GM23338 (cell line): ENCODE measurements at places on chromosomes 11 and 22. TPM values are rescaled to one million over a fixed set of nuclear protein-coding genes. Genes with fewer than 3 reads are reported as not detected.

SCN2B gene
- 0.09 TPM in 1 of 2 replicates, not detected in the other for polyA plus RNA-seq

GRCh38 chr22:30614268-30614667 lies 7.3 kb downstream of the TCN2 start:
- DNase-seq = no peak
- no peak overlapping the region for H3K27ac ChIP-seq
- H3K36me3 ChIP-seq = peaks cover 8% of the 10 kb centered on the region
- no peak overlapping the region for H3K4me3 ChIP-seq

CDK2AP2 gene
- 120 and 128 TPM in 2 replicates for polyA plus RNA-seq

DNA sequence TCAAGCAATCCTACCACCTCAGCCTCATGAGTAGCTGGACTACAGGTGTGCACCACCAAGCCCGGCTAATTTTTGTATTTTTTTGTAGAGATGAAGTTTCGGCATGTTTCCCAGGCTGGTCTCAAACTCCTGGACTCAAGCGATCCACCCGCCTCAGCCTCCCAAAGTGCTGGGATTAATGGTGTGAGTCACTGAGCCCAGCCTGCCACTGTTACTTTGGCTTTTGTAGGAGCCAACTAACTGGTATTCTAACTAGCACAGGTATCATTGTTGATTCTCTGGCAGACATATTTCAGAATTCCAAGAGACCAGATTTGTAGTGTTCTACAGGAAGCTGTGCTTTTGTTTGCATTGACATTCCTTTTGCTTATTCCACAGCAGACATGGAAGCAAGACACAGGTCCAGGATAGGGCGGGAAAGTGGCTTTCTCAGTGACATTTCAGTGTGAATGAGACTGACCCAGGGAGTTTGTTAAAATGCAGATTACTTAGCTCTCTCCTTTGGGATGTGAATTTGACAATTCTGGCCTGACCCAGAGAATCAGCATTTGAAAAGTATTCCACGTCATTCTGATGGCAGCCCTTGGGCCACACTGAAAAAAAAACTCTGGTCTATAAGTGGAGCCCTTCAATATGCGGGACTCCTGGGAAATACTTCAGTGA lies 52.2 kb upstream of the PAX6 start:
- DNase-seq = peak; percentile 60
- no peak overlapping the region for H3K4me3 ChIP-seq
- no peaks in the 10 kb centered on the region for H3K27me3 ChIP-seq
- peaks cover 21% of the 10 kb centered on the region for H3K4me1 ChIP-seq
- H3K27ac ChIP-seq = peak overlapping the region; percentile 75

DNA sequence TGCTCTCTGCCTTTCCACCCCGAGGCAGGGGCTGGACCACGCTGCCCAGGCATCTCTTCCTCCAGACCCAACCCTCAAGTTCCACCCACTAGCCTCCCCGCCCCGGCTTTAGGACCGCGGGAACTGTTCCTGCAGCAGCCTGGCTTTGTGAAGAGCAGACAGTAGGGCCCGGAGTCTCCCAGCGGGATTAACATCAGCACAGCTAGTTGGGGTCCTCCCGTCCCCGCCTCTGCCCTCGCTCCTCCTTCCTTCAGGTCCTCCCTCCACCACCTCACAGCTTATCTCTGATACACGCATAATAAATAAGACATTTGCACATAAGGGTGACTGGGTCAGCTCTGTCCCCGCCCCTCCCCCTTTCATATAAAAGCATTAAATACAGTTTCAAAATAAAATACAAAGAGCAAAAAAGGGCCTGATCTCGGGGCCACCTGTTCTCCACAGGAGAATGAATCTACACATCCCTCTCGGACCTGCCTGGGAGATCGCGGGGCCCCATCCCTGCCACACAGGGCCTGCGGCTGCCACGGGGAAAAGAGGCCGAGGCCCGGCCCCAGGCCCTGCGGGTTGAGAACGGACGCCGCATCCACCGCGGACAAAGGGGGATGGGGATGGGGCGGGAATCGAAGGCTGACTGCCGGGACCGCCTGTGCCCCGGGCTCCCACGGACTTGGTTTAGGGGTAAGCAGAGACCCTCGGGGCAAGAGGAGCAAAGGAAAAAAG lies 6.5 kb downstream of the ZFTA start:
- peak overlapping the region; percentile 99 for H3K4me3 ChIP-seq
- H3K27me3 ChIP-seq = no peaks in the 10 kb centered on the region
- 0 out of 2 replicates have a peak, but pooled peaks cover 6% of the 10 kb centered on the region for H3K36me3 ChIP-seq
- peak overlapping the region; percentile 95 for H3K27ac ChIP-seq
- H3K4me1 ChIP-seq = peaks cover 56% of the 10 kb centered on the region

OR2AT4 gene
- polyA plus RNA-seq = not detected in 2 replicates

DNA sequence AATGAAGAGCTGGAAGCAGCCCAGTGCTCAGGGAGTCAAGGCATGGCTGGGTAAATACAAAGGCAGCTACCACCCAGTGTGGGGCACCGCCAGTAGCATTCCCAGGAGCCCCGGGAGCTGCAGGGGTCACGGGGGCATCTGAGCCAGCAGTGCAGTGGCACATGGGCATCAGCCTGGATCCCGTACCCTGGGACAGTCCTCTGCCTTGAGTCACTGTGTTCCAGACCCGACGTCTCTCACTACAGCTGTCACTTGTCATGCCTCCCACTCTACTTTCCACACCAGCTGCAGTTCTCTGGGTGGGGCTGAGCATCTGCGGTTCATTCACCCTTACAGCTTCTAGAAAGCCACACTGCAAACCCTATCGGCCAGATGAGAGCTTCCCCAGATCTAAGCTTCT lies 29.6 kb downstream of the DHCR7 start:
- DNase-seq = no peak
- H3K27me3 ChIP-seq = no peaks in the 10 kb centered on the region
- no peaks in the 10 kb centered on the region for H3K4me1 ChIP-seq
- H3K4me3 ChIP-seq = no peak overlapping the region
- H3K27ac ChIP-seq = no peak overlapping the region

DNA sequence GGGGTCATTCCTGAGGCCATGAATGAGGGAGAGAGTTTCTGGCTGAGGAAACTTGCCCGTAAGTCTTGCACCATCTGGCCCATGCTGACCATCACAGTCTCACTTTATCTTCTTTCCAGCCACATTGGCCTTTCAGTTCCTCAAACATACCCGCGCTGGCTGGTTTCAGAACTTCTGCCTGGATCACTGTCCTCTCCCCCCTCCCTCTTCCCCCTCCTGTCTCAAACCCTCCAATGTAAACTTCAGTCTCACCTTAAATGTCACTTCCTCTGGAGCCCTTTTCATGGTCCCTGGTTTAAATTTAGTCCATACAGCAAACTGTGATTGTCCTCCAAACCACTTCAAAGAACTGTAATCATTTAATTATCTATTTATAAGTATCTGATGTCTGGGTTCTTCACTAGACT lies 3.7 kb upstream of the TMEM109 start:
- H3K27me3 ChIP-seq = no peaks in the 10 kb centered on the region
- H3K27ac ChIP-seq = no peak overlapping the region
- no peaks in the 10 kb centered on the region for H3K36me3 ChIP-seq
- H3K4me1 ChIP-seq = peaks cover 13% of the 10 kb centered on the region
- no peak overlapping the region for H3K4me3 ChIP-seq

PLAAT3 gene
- 239 and 262 TPM in 2 replicates for polyA plus RNA-seq

- no peaks in the 10 kb centered on the region for H3K27me3 ChIP-seq
- no peaks in the 10 kb centered on the region for H3K36me3 ChIP-seq
- no peaks in the 10 kb centered on the region for H3K4me1 ChIP-seq
- no peak for DNase-seq
Observed at GRCh38 chr11:47891886-47892285, 43.7 kb upstream of the NUP160 start.

GRCh38 chr11:86469491-86470388 lies 95.1 kb downstream of the CCDC81 start:
- no peaks in the 10 kb centered on the region for H3K36me3 ChIP-seq
- no peaks in the 10 kb centered on the region for H3K4me1 ChIP-seq
- no peak for DNase-seq
- H3K27ac ChIP-seq = no peak overlapping the region

- peaks cover 60% of the 10 kb centered on the region for H3K27me3 ChIP-seq
- H3K4me3 ChIP-seq = peak overlapping the region; percentile 53
- no peaks in the 10 kb centered on the region for H3K36me3 ChIP-seq
- H3K27ac ChIP-seq = no peak overlapping the region
- peak; percentile 89 for DNase-seq
Observed at GRCh38 chr11:47589977-47590861, 3.7 kb downstream of the FAM180B start.

H19 gene
- polyA plus RNA-seq = 0.86 and 1.2 TPM in 2 replicates

GRCh38 chr11:100647861-100648260 lies 39.2 kb upstream of the ARHGAP42 start:
- H3K36me3 ChIP-seq = no peaks in the 10 kb centered on the region
- H3K4me1 ChIP-seq = no peaks in the 10 kb centered on the region
- no peak overlapping the region for H3K4me3 ChIP-seq
- no peak overlapping the region for H3K27ac ChIP-seq
- H3K27me3 ChIP-seq = no peaks in the 10 kb centered on the region
- peak; percentile 12 for DNase-seq

DNA sequence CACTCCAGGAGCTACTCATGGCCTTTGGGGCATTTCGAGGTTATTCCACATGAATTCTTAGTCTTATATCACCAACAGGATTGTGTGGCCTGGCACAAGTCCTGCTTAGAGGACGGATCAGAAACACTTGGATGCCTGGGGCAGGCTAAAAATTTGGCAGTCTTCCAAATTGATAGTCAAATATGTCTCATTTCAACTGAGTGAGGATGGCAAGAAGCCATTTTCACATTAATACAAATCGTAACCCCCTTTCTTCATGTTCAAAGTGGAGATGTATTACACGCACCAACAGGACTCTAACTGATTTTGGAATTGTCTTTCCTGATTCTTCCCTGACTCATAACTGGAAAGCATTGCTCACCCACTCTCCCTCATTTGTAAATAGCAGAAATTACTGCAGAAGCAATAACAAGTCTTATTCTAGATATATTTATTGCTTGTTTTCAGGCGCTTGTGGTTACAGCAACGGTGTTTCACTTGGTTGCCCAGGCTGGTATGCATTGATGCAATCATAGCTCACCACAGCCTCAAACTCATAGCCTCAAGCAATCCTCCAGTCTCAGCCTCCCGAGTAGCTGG lies 10.3 kb upstream of the CCDC86 start:
- H3K27ac ChIP-seq = no peak overlapping the region
- H3K4me1 ChIP-seq = no peaks in the 10 kb centered on the region; the same call in 1 of the 2 replicates
- H3K27me3 ChIP-seq = no peaks in the 10 kb centered on the region
- DNase-seq = no peak

DENND6B gene
- polyA plus RNA-seq = 0.12 and 0.71 TPM in 2 replicates

CALCB gene
- polyA plus RNA-seq = 9.2 and 9.5 TPM in 2 replicates

DNA sequence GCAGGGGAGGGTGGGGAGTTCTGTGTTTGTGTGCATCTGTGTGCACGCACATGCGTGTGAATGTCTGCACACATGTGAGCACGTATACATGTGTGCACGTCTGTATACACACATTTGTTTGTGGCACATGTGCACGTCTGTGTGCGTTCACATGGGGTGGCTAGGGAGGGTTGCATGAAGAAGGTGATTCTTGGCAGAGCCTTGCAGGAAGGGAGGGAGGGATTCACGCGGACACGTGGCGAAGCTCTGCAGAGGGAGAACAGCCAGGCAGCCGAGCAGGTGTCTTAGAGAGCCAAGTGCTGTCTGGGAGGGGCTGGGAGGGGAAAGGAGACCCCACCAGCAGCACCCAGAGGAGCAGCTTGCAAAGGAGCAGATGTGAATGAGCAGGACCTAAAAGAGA lies 372.1 kb downstream of the BRD1 start:
- no peak overlapping the region for H3K27ac ChIP-seq
- no peaks in the 10 kb centered on the region; the same call in 1 of the 2 replicates for H3K36me3 ChIP-seq
- no peaks in the 10 kb centered on the region for H3K4me1 ChIP-seq
- no peak for DNase-seq
- no peak overlapping the region for H3K4me3 ChIP-seq
- H3K27me3 ChIP-seq = no peaks in the 10 kb centered on the region

LRRC74B gene
- not detected in 2 replicates for polyA plus RNA-seq

DNA sequence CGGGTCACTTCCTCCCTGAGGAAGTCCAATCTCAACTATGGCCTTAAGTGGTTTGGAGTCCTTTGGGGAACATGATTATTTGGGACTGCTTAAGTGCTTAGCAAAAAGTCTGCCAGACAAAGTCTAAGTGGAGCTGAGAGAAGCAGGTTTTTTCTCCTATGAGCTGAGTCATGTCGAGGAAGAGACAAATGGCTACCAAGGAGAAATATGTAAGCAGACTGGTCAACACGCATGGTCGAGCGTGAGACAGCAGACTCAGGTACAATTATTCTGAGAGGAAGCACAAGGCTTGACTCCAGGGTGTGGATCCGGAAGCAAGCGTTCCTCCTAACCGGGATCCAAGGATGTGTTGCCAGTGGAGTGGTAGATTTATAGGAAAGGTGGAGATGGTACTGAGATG lies 30.6 kb downstream of the UBASH3B start:
- H3K27me3 ChIP-seq = no peaks in the 10 kb centered on the region
- H3K36me3 ChIP-seq = no peaks in the 10 kb centered on the region
- DNase-seq = no peak
- H3K27ac ChIP-seq = no peak overlapping the region
- no peak overlapping the region for H3K4me3 ChIP-seq

ALKBH8 gene
- 7.1 and 8.9 TPM in 2 replicates for polyA plus RNA-seq

- no peak within 1 kb of the TSS for H3K27ac ChIP-seq
- H3K27me3 ChIP-seq = peaks cover 54% of the 10 kb centered on the region
- peak within 1 kb of the TSS; percentile 60 for H3K4me3 ChIP-seq
- H3K36me3 ChIP-seq = no peaks in the 10 kb centered on the region
- DNase-seq = peak; percentile 42
- no peaks in the 10 kb centered on the region; the same call in 1 of the 2 replicates for H3K4me1 ChIP-seq
Observed at GRCh38 chr22:29719899-29720645, at the start of gene CABP7. Gene CABP7 (plus strand): TSS chr22:29720003. CDS start chr22:29720425, 422 bp downstream.

GRCh38 chr11:60878245-60879101 lies 11.1 kb downstream of the ZP1 start:
- no peaks in the 10 kb centered on the region for H3K4me1 ChIP-seq
- no peaks in the 10 kb centered on the region for H3K36me3 ChIP-seq
- no peak for DNase-seq
- no peaks in the 10 kb centered on the region for H3K27me3 ChIP-seq

DNA sequence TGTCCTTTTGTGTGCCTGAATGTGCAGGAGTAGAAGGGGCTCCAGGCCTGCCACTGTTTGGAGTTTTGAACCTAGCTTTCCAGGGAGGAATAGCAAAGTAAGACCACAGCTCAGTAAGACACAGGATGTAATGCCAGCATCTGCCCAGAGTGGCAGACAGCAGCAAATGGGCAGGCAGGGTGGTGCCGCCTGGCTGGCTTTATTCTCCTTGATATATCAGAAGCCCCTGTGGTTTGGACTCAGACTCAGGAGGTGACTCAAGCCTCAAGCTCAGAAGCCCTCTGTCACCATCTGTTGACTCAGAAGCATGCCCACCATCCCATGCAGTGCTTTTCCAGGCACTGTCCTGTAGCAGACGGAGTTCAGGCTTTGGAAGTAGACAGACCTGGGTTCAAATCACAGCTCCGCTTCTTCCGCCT lies 72.7 kb upstream of the TTC12 start:
- peaks cover 17% of the 10 kb centered on the region for H3K4me1 ChIP-seq
- H3K4me3 ChIP-seq = no peak overlapping the region
- H3K36me3 ChIP-seq = no peaks in the 10 kb centered on the region
- no peak for DNase-seq
- H3K27ac ChIP-seq = no peak overlapping the region
- H3K27me3 ChIP-seq = no peaks in the 10 kb centered on the region

DNA sequence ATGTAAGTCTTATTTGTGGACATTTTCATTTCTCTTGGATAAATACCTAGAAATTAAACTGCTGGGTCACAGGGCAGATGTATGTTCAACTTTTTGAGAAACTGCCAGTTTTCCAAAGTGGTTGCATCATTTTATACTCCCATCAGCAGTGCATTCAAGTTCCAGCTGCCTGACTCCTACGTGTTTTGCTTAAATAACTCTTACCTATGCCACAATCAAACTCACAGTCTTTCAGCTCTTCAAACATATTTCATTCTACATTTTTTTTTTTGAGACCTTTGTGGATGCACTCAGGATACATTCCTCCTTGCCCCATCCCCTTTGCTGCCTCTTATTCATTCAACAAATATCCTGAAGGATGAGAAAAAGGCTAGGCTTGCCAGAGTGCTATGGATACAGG lies 9.2 kb downstream of the TCF20 start:
- H3K27me3 ChIP-seq = peaks cover 53% of the 10 kb centered on the region
- H3K4me1 ChIP-seq = peaks cover 23% of the 10 kb centered on the region
- no peaks in the 10 kb centered on the region for H3K36me3 ChIP-seq
- no peak overlapping the region for H3K27ac ChIP-seq

OR52I2 gene
- 0.03 TPM in 1 of 2 replicates, not detected in the other for polyA plus RNA-seq
